NCI-H1417 treated with DMSO at 0.1 percent for 48 hours (cell line): ENCODE measurements at places on chromosomes 1 and 21.

DNA sequence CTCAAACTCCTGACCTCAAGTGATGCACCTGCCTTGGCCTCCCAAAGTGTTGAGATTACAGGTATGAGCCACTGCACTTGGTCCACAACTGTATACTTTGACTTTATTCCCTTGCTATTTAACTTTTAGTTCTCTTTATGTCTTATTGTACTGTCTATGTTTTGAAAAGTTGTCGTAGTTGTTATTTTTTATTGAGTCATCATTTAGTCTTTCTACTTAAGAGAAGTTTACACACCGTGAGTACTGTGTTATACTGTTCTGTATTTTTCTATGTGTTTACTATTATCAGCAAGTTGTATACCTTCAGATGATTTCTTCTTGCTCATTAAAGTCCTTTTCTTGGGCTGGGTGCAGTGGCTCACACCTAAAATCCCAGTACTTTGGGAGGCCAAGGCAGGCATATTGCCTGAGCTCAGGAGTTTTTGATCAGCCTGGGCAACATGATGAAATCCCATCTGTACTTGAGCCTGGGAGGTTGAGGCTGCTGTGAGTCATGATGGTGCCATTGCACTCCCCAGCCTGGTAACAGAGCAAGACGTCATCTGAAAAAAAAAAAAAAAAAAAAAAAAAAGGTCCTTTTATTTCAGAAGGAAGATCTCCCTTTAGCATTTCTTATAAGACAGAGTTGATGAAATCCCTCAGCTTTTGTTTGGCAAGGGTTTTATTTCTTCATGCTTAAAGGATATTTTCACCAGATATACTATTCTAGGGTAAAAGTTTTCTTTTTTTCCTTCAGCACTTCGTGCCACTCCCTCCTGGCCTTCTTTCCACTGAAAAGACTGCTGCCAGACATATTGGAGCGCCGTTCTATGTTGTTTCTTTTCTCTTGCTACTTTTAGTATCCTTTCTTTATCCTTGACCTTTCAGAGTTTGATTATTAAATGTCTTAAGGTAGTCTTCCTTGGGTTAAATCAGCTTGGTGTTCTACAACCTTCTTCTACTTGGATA is 47.6 kb downstream of the TNFSF18 start:
- no peak for DNase-seq

DNA sequence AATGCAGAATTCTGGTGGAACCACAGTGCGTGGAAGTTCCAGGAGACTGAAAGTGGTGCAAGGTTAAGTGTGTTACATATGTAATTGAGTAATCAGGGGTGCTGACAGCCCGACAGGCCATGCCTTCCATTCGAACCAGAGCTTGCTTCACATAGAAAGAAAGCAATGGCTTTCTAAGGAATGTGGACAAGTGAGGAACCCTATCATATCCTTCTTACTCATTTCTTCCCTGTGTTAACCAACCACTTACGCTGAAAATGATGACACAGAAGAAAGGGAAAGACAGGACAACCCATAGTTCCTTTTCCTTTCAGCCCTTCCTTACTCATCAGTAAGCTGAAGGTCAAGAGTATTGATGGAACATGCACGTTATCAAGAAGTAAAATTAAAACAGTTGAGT is 48.1 kb upstream of the KCNA3 start:
- DNase-seq: no peak

DNA sequence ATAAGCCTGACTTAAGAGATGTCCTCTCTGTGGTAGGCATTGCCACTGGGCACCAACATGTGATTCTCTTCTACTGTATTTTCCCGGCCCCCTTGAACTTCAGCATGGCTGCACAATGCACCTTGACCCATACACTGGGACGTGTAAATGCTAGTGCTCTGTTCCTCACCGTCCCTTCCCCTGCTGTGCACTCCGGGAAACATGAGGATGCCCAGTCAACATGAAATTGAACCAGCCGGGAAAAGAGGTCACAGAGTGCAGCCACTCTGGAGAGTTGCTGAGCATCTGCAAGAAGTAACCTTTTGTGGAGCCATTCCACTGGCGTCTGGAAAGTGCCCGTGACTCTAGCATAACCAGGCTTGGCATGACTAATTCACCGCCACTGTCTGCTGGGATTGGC is 646.7 kb downstream of the NPHP4 start:
- DNase-seq: no peak

GRCh38 chr1:108053270-108054013 is 88.5 kb upstream of the VAV3 start:
- DNase-seq: no peak

- DNase-seq: no peak
Observed at GRCh38 chr1:4638345-4638729, 16.1 kb upstream of the AJAP1 start.

DNA sequence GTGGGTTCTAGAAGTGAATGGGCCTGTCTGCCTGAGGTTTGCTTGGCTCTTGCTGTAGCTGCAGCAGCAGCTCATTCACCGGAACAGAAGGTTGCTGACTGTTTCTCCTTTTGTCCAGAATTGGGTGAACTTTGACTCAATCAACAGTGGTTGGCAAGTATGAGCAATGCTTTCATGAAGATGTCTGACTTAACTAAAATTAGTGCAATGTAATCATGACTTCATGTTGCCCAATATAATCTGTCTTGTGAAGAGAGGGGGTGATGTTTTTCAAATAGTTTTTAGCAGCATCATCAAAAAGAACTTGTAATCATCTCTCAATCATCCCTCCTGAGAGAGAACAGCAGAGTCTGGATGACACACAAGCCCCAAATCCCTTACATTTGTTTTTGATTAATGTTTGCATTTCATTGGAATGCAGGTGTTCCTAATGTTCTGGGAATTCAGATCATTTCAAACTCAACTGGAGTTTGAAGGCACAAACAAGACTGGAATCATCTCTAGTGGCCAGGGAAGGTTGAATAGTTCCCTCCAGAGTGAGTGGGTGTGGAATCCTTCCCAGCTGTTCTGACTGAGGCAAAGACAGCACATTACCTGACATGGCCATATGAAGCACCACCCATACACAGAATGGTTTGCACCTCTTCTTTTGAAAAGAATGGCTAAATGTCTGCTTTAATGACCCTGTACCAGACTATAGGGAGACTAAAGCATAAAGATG is 82.9 kb downstream of the HLX start:
- no peak for DNase-seq

DNA sequence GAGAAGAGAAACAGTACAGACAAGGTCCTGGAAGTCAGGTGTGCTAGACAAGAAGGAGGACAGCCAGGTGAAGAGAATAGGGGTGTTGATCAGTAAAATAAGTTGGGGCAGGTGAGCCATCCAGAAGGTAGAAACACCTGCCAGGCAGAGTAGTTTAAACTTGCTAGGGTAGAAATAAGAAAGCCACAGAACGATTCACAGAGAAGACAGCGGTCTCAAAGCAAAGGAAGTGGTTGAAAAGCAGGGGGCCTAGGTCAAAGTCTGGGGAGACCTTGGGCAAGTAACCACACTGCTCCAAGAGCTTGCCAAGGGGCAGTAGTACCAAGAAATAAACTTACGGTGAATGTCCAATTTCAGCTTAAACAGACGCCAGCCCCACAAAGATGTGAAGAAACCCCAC is 116.6 kb upstream of the PROX1 start:
- no peak for DNase-seq

GRCh38 chr1:247530785-247531184 is 5.5 kb downstream of the OR2C3 start:
- no peak for DNase-seq

DNA sequence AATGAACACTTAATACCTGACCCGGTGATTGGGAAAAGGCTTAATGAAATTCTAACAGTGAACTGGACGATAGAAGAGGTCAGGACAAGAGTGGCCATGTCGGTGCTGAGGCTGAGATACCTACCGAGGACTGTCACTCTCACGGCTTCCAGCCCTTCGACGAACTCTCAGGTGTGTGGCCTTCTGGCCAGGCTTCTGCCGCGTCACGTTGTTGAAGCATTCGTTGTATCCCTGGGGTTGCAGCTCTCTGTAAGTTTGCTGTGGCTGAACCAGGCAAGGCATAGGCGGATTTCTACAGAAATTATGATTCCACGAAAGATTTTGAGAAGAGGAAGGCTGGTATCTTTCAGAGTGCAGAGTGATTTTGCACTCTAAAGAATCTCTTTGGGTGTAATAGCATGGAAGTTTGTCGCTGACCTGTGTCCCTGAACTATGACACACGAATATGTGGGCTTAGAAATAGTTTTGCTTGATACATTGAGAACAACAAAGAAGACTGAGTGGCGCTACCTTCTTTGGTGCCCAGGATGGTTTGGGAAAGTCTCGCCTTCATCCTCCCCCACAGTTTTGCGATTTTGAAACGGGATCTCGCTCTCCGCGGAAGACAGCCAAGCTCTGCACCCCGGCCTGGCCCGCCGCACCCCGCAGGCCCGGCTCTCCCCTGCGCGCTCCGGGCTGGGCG is 403 bp upstream of the EPHX4 start:
- DNase-seq: no peak

DNA sequence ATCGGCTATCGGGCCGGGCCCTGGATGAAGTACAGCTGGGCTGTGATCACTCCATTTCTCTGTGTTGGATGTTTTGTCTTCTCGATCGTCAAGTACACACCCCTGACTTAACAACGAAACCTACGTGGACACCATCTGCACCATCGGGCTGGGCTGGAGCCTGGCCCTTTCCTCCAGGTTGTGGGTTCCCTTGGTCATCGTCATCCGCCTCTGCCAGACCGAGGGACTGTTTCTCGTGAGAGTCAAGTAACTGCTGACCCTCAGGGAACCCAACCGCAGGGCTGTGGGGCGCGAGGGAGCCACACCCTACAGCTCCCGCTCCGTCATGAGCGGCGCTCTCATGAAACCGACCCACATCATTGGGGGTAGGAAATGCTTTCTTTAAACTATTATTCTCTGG is 842.4 kb upstream of the TMPRSS15 start:
- no peak for DNase-seq

DNA sequence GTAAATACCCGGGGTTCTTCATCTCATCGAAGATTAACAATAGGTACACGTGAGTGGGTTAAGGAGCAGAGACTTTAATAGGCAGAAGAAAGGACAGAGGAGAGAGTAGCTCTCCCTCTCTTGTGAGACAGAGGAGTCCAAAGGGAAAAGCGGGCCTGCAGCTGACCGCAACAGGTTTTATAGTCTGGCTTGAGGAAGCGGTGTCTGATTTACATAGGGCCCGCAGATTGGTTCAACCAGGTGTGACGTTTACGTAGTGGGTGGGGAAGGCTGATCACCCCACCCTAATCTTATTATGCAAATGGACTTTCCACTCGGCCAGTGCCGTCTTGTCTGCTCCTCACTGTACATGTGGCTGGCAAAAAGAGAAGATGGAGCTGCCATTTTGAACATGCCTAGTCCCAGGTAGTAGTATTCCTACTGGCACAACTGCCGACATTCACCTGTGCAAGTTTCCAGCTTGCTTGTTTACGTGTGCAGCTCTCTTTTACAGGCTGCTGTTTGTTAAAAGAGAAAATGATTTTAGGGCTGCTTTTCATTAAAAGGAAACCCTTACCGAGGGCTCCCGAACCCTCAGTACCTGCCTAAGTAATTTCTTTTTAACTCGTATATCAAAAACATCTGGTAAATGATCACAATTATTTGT is 10.6 kb downstream of the CDC14A start:
- DNase-seq: no peak

DNA sequence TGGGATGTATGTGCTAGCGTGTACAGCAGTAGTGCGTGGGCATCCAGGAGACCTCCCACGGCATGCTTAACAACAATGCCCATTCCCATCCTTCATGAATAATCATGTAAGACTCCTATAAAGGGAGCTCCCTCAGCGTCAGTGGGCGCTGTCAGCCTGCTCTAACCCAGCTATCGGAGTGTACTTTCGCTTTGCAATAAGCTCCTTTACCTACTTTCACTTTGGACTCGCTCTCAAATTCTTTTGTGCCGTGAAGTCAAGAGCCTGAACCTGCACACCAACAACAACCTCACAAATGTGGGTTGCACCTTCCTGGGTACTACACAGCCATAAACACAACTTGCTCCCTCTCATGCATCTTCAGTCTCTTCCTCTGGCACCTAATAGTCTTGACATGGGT is 114.8 kb upstream of the PAXBP1 start:
- DNase-seq: no peak

GRCh38 chr1:53408755-53409129 is 50.5 kb upstream of the DMRTB1 start:
- no peak for DNase-seq
